Ovary (tissue), 10 donors: ENCODE measurements at places on chromosomes 3 and 15. TPM values are rescaled to one million over a fixed set of nuclear protein-coding genes. Genes with fewer than 3 reads are reported as not detected.

Gene PIGZ
- total RNA-seq: 1.5 TPM

Gene FETUB
- not detected for total RNA-seq

Gene OSBPL10
- total RNA-seq: 10.6 TPM

Gene ATP2C1
- 45.3 TPM for total RNA-seq

Gene SNTN
- total RNA-seq: not detected

Gene TEX55
- total RNA-seq: not detected

Gene POTEB
- not detected for total RNA-seq

Gene GRM7
- not detected for total RNA-seq

Gene PEX11A
- 10.9 TPM for total RNA-seq

Gene DPPA4
- not detected for total RNA-seq

Gene KNG1
- not detected for total RNA-seq

Gene CCDC14
- total RNA-seq: 31.6 TPM

Gene MGA
- total RNA-seq: 60.9 TPM

Gene CCRL2
- total RNA-seq: 0.84 TPM

Gene UNC13C
- total RNA-seq: 2.0 TPM

Gene TTC21A
- 9.1 TPM for total RNA-seq

Gene OR5H1
- total RNA-seq: not detected

Gene CHRM5
- total RNA-seq: not detected
